Activated gamma-delta T cell (primary cell): ENCODE measurements at places on chromosomes 1 and 21.

- DNase-seq, result no peak
Measured at GRCh38 chr1:203361945-203362719, 11.2 kb upstream of the FMOD start.

DNA sequence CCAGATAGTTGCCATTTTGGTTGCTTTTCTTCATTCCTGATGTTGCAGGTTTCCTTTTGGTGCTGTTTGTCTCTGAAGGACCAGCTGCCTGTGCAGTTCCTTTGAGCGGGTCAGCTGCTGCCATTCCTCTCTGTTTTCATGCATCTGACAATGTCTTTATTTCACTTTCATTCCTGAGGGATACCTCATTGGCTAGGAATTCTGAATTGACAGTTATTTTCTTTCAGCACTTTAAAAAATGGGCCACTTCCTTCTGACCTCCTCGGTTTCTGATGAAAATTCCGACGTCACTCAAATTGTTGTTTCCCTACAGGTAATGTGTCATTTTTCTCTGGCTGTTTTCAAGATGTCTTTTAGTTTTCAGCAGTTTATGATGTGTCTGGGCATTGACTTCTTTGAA lies 24.8 kb downstream of the CCSAP start:
- DNase-seq, result no peak

DNA sequence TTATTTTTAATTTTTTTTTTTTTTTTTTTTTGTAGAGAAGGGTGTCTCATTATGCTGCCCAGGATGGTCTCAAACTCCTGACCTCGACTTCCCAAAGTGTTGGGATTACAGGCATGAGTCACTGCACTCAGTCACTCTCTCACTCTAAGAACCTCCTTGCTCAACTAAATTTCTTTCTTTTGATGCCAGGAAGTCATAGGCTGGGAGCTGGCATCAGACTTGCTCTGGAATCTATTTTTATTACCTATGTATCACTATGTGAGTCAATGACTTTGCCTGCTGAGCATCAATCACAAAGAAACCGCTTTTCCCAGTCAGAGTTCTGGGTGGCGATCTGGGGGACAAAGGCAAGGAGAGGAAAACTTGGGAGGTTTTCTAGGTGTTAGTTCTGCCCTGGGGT lies 35.5 kb upstream of the PARP1 start:
- DNase-seq, result no peak

DNA sequence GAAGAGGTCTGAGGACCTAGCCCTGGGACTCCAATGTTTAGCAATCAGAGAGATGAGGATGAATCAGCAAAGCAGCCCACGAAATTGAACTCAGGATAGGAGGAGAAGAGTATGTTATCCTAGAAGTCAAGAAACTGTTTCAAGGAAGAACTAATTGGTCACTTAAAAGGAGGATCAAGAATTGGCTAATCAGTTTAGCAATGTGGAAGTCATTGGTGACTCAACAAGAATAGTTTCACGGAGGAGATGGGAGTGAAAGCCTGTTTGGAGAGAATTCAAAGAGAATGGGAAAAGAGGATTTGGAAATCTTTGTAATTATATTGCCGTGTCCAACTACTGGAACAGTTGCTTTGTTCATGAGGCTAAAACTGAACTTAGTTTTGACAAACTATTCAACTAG lies 7.4 kb downstream of the HMCN1 start:
- no peak for DNase-seq

- DNase-seq, result no peak
Measured at GRCh38 chr1:160621633-160622413, 25.0 kb downstream of the SLAMF1 start.

- no peak for DNase-seq
Measured at GRCh38 chr1:238701024-238701423, 685.3 kb upstream of the CHRM3 start.

DNA sequence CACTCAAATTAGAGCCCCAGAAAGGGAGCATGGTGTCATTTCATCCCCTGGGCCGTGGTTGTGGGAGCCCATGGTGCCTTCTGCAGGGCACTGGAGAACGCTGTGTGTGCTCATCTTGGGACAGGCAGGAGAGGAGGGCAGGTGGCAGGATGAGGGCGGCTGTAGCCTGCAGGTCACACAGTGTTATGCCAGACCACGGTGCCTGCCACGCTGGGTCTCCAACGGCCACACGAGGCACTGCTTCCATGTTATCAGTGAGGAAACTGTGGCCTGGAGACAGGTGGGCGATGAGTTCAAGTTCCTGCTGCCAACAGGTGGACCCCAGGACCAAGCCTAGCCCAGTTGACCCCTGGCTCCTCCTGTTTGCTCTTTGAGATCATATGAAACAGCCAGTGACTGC lies 21.0 kb downstream of the ABCG1 start:
- no peak for DNase-seq

DNA sequence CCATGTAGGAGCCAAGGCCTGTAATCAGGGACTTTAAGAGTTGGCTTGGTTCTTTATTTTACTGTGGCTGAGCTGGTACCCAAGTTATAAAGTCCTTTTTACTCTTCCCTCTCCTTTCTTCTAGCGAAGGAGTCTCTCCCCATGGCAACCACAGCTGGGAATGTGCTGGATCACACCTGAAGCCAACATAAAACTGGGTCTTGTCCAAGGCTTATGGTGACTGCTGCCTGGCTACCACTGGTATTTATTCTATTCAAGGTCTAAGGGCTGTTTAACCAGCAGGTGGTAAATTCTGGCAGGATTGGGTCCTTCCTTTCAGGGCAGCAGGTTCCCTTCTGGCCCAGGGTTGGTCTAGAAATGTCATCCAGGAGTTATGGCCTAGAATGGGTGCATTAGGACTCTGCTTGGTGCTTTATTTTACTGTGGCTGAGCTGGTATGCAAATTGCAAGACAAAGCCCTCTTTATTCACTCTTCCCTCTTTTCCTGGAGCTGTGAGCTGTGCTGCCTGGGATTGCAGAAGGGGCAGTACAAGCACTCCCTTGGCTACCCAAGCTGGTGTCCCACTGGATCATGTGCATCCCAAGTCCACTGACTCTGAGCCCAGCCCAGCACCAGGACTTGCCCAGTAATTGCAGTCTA lies 26.6 kb downstream of the SLC22A15 start:
- DNase-seq, result no peak

DNA sequence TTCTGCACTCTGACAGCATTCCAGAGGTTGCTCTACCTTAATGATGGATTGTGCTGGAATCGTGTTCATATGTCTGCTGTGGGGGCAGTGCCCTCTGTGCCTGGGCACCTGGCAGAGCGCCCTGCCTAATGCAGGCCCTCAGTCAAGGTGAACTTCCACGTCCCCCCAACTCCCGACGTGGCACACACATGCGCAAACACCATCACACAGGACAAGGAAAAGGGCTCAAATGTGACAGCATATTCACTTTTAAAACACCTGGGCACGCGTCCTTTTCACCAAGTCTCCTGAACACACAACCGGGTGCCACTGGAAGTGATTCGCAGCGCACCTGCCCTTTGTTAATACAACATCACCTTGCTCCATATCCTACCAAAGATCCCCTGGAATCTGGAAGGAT lies 11.7 kb downstream of the TPRG1L start:
- no peak for DNase-seq

DNA sequence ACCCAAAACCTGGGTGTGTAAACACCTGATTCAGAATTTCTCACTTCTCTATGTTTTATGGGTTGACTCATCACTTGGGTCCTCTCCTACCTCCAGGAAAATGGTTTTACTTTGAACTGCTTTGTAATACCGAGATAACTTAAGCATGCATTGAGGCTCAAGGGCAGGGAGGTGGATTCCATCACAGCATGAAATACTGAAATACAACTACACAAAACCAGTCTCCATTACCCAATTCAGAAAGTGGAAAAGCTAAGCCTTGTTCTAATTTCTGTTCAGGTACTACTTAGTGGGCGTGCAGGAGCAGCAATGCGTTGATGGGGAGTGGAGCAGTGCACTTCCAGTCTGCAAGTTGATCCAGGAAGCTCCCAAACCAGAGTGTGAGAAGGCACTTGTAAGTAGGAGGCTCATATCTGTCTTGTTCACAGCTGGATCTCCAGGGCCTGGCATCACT lies 6.1 kb upstream of the C4BPA start:
- DNase-seq, result no peak

GRCh38 chr1:31658721-31659120 lies 14.0 kb upstream of the PEF1 start:
- no peak for DNase-seq

GRCh38 chr1:164575356-164575886 lies 16.4 kb downstream of the PBX1 start:
- DNase-seq, result no peak

GRCh38 chr1:229139331-229140118 lies 131.4 kb upstream of the RAB4A start:
- no peak for DNase-seq

DNA sequence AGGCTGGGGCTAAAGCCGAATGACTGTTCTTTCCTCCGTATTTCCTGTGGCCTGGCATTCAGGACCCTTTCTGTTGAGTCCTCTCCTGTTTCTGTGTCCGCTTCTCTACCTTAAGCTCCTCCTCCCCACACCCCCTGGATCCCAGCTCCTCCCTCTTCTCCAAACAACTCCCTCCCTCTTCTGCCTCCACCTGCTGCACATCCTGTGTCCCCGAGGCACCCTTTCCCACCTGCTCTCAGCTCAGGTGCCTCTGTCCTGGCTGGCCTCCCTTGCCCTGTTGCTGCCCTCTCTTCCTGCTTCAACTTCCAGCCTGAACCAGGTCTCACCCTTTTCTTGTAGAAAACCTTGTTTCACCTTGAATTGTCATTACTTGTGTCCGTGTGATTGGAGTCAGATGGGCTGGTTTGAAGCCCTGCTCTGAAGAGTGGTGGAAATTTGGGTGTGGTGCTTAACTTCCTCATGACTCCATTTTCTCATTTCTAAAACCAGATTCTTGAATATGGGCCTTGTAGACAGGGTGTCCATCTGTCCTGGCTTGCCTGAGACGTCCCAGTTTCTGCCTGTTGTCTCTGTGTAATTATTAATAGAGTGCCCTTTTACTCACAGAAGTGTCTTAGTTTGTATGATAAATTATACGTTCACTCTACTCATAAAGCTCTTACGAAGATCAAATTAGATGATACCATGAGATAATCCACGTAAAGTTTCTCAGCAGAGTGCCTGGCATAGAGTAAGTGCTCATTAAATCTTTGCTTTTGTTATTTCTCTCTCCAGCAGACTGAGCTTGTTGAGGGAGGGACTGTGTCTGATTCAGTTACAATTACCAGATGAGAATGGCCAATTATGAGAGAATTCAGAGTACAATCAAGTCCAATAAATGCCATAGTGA lies 58.9 kb upstream of the TRABD2B start:
- DNase-seq, result no peak

- no peak for DNase-seq
Measured at GRCh38 chr1:182707122-182707521, 22.7 kb upstream of the RGS8 start.

GRCh38 chr21:39620856-39621255 lies 8.1 kb downstream of the B3GALT5 start:
- no peak for DNase-seq

GRCh38 chr21:33663241-33663640 lies 20.9 kb downstream of the ITSN1 start:
- no peak for DNase-seq

DNA sequence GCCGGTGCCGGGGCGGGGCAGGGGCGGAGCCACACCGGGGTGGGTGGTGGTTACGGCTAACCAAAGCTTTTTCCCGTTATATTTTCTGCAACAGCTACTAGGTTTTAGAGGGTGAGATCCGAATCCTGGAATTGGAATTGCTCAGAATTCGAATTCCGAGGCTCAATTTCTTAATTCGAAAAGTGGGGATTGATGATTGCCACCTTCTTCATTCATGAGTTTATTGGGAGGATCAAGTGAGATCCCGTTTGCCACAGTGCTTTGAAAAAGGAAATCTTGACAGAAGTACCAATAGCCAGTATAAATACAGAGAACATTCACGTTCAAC lies 207 bp upstream of the SVBP start:
- no peak for DNase-seq

DNA sequence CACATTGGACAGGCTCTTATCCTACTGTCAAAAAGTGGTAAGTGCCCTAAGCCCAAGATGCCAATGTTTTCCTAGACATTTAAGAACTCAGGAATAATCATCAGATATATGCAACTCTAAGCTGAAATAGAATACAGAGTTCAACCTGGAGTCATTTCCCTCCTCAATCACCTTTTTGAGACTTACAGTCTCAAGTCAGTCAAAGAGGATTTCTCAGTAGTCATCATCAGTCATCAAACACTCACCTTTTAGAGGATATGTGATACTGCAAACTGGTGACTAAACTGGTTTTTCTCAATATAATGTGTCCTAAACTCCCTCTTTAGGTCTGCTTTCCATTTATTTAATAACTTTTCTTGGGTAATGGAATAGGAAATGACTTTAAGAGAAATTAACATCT lies 145.3 kb upstream of the ADAMTS5 start:
- DNase-seq, result no peak

- DNase-seq, result no peak
Measured at GRCh38 chr1:6779089-6779805, 6.0 kb upstream of the CAMTA1 start.

- no peak for DNase-seq
Measured at GRCh38 chr1:228938537-228938901, 203.2 kb downstream of the RHOU start.

GRCh38 chr1:9376886-9377333 lies 84.2 kb downstream of the SPSB1 start:
- DNase-seq, result no peak
